ENCODE measurements at places on chromosomes 3 and 15.

DNA sequence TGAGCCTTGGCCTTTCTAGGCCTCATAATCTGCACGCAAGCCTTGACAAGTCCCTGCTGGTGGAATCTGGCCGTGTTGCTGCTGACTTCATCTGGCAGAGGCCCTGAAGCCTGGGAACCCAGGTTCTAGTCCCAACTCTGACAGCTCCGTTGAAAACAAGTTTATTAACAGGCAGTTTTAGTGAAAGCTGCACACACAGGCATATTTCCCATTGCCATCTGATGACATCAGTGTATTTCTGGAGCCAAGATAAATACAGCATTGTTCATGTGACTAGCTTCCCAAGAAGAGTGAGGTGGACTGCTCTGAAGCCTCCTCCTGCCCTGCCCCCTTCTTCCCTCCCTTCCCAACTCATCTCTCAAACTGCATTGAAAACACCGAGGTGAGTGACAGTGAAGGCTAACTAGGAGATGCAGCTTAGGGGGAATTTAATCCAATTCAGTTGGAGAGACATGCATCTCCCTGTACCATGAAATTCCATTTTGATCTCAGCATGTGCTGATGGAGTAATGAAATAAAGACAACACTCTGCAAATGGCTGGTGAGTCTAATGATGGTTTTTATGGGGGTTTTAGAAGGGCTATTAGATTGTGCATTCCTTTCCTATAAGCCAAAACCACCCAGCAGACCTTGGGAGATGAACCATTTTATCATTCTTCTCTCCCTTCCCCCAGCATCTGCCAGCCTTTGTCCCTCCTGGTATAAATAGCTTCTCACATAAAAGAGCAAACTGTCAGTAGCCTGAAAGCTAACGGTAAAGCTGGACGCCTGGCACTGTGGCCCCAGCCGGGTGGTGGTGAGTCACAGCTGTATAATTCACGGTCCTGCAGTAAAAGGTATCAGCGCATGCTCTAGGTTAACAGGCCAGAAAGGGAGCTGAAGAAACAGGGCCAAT, 38.0 kb downstream of the PRICKLE2 start:
- no peak for DNase-seq

DNA sequence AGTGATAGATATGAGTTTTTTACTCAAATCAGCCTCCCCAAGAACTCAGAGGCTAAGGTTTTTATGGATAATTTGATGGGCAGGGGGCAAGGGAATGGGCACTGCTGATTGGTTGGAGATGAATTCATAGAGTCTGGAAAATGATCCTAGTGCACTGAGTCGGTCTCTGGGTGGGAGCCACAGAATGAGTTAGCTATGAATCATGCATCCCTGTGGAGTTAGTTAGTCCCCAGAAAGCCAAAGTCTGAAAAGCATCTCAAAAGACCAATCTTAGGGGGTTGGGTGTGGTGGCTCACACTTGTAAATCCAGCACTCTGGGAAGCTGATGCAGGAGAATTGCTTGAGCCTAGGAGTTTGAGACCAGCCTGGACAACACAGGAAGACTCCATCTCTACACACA, 516.1 kb downstream of the AGBL1 start:
- no peak for DNase-seq

- no peak for DNase-seq
Observed at GRCh38 chr3:16520241-16520969, 6.9 kb upstream of the RFTN1 start.

GRCh38 chr3:130843441-130843840, 50.4 kb upstream of the ATP2C1 start:
- no peak for DNase-seq

- no peak for DNase-seq
Observed at GRCh38 chr3:154969366-154969765, 110.8 kb upstream of the MME start.

DNA sequence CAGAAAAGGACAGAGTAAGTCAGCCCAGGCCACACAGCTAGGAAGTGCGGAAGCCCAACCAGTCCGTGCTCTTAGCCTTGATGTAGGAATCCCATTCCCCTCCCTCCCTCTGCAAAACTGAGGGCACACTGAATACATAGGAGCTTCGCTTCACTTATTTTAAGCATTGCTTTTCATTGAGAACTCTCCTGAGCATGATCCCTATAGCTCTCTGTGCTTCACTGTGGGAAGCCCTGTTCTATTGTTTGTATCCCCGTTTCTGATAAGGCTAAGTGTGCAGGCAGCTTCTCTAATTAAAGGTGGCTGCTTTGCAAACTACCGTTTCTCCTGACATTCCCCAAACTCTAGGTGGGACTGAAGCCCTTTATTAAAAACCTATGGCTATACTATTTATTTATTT, 29.9 kb downstream of the IL5RA start:
- DNase-seq, result no peak

DNA sequence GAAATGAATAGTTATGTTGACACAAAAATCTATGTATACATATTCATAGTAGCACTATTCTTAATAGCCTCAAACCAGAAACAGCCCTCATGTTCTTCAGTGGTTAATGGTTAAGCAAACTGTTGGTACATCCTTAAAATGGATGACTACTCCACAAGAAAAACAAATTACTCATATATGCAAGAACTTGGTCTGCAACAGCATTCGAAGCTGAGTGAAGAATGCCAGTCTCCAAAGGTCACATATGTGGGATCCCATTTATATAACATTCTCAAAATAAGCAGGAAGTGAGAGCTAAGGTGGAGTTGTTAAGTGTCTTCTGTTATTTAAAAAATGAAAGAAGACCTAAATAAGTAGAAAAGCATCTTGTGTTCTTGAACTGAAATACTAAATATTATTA, 365.7 kb downstream of the GABRG3 start:
- no peak for DNase-seq

DNA sequence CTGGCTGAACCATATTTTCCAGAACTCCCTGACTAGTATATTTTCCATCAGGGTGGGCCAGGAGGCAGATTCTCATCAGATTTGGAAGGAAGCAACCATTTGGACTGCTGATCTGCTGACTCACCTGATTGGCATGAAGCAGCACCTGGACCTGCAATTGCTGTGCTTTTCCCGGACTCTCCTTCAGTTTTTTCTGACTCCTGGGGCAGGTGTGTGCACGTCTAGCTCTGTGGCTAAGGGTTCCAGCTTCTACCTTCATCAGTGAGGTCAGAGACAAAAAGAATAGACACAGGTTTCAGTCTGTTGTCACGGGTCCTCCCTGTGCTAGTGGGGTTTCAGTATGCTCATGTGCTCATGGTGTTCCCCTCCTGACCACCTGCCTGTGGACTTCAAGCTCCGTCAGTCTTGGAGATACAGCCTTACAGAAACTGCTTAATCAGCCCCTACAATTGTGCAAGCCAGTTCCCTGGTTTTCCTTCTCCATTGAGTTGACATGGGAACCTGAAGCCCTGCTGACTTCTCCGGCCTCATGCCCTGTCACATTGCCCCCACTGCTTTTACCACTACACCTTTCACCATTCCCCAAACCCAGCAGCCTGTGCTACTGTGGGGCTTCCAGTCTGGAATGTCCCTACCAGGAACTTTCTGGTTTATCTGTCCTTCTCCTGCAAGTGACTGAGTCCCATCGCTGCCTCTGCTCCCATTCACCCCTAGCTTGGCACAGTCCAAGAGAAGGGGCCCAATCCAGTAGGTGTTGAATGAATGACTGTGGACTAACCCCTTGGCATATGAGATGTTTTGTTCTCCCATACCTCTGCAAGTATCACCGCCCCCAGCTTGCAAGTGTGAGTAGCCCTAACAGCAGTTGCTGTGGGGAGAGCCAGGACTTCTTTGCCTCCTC, 31.7 kb downstream of the HMCES start:
- DNase-seq, result no peak

- no peak for DNase-seq
Observed at GRCh38 chr3:40731445-40731844, 206.7 kb downstream of the ZNF621 start.

GRCh38 chr3:51384055-51384725, 901 bp upstream of the MANF start:
- no peak for DNase-seq

- DNase-seq, result no peak
Observed at GRCh38 chr15:87671289-87671688, 585.2 kb downstream of the NTRK3 start.
